ENCODE measurements at places on chromosomes 2 and 18. TPM values are rescaled to one million over a fixed set of nuclear protein-coding genes. Genes with fewer than 3 reads are reported as not detected.

GRCh38 chr2:238087211-238087610 is 12.9 kb upstream of the ESPNL start:
- DNase-seq, result no peak
- no peak overlapping the region for H3K27ac ChIP-seq
- H3K27me3 ChIP-seq, result no peaks in the 10 kb centered on the region

GDF7 gene
- 11.2 TPM for total RNA-seq

- H3K36me3 ChIP-seq, result no peaks in the 10 kb centered on the region
- no peak overlapping the region for H3K27ac ChIP-seq
- no peak for DNase-seq
- no peaks in the 10 kb centered on the region for H3K27me3 ChIP-seq
- H3K4me3 ChIP-seq, result no peak overlapping the region
Observed at GRCh38 chr2:203897544-203897943, 30.0 kb downstream of the CTLA4 start.

GRCh38 chr2:96146153-96146880 is 1.1 kb upstream of the DUSP2 start:
- H3K4me3 ChIP-seq, result no peak overlapping the region
- no peak overlapping the region for H3K27ac ChIP-seq
- H3K4me1 ChIP-seq, result peaks cover 9% of the 10 kb centered on the region
- DNase-seq, result no peak
- H3K27me3 ChIP-seq, result peaks cover 18% of the 10 kb centered on the region

CHN1 gene
- total RNA-seq, result 26.3 TPM

- H3K36me3 ChIP-seq, result peaks cover 3% of the 10 kb centered on the region
- peaks cover 4% of the 10 kb centered on the region for H3K27me3 ChIP-seq
- no peak overlapping the region for H3K4me3 ChIP-seq
- peaks cover 27% of the 10 kb centered on the region for H3K4me1 ChIP-seq
- no peak for DNase-seq
Observed at GRCh38 chr2:230124757-230125431, 56.2 kb upstream of the SLC16A14 start.

NDUFS1 gene
- 67.9 TPM for total RNA-seq

GRCh38 chr2:19356545-19357401 is 1.6 kb downstream of the OSR1 start:
- peaks cover 49% of the 10 kb centered on the region for H3K27me3 ChIP-seq
- H3K36me3 ChIP-seq, result no peaks in the 10 kb centered on the region
- H3K27ac ChIP-seq, result no peak overlapping the region
- peaks cover 15% of the 10 kb centered on the region for H3K4me1 ChIP-seq

- H3K36me3 ChIP-seq, result peaks cover 5% of the 10 kb centered on the region
- DNase-seq, result no peak
- no peak overlapping the region for H3K27ac ChIP-seq
- peaks cover 9% of the 10 kb centered on the region for H3K4me1 ChIP-seq
- peaks cover 4% of the 10 kb centered on the region for H3K27me3 ChIP-seq
Observed at GRCh38 chr2:222241128-222241870, 57.5 kb downstream of the PAX3 start.

DNA sequence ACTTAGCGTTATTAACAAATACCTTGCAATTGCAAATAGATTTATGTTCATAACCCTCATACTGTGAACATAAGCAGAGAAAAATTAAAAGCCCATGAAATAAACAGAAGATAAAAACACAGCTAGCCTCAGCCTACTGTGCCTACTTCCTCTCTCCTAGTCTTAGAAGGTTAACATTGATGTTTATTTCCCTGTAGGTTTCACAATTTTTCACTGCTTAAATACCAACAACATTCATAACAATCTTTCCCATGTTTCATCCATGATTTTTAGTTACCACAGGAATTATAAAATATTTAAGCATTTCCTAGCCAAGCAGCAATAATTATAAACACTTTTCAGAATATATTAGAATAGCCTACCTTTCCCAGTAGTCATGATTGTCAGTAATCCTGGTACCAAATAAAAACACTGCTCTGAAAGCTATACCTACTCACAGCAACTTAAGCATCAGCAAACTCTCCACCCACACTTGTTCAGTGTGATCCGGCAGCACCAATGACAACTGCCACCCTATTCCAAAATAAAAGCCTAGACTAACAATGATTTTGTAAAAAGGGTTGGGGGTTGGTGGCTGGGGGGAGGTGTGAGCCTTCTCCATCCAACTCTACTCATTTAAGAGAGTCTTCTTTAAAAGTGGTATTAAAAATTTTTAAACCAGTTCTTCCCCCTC is 40.6 kb upstream of the RNU4ATAC start:
- DNase-seq, result no peak
- H3K27ac ChIP-seq, result peak overlapping the region; percentile 38
- H3K27me3 ChIP-seq, result peaks cover 1% of the 10 kb centered on the region
- H3K4me1 ChIP-seq, result peaks cover 8% of the 10 kb centered on the region
- H3K36me3 ChIP-seq, result peaks cover 10% of the 10 kb centered on the region
- no peak overlapping the region for H3K4me3 ChIP-seq

LIPG gene
- 19.6 TPM for total RNA-seq

SPP2 gene
- total RNA-seq, result not detected

IL18RAP gene
- not detected for total RNA-seq

TTN gene
- total RNA-seq, result 3.8 TPM

CXCR1 gene
- total RNA-seq, result not detected

DNA sequence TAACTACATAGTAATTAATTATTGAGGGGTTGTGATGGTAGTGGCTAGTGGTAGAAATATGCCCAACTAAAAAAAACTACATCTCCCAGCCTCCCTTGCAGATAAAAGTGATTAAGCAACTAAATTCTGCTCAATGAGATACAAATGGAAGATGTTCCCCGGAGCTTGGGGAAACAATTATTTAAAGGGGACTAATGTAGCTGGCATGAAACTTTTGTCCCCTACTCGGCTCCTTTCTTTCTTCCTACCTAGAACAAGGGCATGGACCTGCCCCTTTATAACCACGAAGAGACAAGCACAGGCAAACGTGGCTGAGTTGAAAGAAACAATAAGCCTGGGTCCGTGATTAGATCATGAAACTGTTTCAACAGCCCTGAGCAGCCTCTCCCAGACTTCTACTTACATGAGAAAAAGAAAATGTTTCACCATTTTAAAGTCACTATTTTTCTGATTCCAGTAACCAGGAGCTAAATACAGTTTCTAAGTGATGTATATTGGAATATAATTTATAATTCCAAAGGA is 236.9 kb downstream of the SCG2 start:
- no peak for DNase-seq
- H3K36me3 ChIP-seq, result no peaks in the 10 kb centered on the region
- H3K4me1 ChIP-seq, result no peaks in the 10 kb centered on the region
- H3K27me3 ChIP-seq, result no peaks in the 10 kb centered on the region

DNA sequence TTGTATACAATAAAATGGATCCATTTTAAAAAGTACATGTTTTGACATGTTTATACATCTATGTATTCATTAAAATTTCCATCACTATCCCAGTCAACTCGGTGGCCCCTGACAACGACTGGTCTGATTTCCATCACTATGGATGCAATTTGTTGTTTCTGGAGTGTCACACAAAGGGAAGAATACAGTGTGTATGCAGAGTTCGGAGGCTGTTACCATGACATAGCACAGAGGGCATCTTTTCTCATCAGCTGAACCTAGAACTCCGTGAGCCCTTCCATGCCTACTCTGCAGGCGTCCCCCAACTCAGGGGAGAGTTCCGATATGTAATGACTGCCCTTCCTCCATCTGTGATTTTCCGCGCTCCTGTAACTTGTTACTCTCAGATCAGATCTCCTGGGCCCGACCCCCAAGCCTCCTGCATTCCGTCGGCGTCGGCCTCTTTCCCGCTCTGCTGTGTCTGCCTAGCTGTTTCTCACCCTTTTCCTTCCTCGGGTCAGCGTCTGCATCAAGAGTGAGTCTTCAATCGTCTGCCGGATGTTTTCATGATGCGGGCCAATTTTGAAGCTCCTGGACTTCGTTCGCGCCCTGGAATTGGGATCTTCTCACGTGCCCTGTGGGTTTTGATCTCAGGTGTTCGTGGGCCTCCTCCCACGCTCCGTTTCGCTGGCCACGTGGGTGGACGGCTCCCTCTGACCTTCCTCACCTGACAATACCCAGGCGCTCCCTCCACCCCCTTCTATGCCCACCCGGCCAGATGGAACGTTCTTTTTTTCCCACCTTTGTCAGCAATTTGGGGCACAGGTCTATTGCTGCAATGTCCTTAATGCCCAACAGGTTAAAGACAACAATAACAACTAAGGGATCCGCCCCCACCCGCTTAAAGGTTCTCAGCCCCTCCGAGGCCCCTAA is 161.0 kb downstream of the TWIST2 start:
- DNase-seq, result no peak
- no peaks in the 10 kb centered on the region for H3K36me3 ChIP-seq
- no peak overlapping the region for H3K4me3 ChIP-seq
- peaks cover 2% of the 10 kb centered on the region for H3K27me3 ChIP-seq
- H3K27ac ChIP-seq, result no peak overlapping the region
- no peaks in the 10 kb centered on the region for H3K4me1 ChIP-seq

- no peak for DNase-seq
- H3K36me3 ChIP-seq, result no peaks in the 10 kb centered on the region
- no peaks in the 10 kb centered on the region for H3K4me1 ChIP-seq
- H3K27ac ChIP-seq, result no peak overlapping the region
- no peak overlapping the region for H3K4me3 ChIP-seq
Observed at GRCh38 chr2:55581874-55582547, 35.4 kb downstream of the PPP4R3B start.

- H3K4me1 ChIP-seq, result no peaks in the 10 kb centered on the region
- no peak overlapping the region for H3K27ac ChIP-seq
- no peak for DNase-seq
- peaks cover 2% of the 10 kb centered on the region for H3K27me3 ChIP-seq
Observed at GRCh38 chr2:187917535-187917934, 363.3 kb upstream of the TFPI start.

- no peak for DNase-seq
- no peaks in the 10 kb centered on the region for H3K27me3 ChIP-seq
- H3K27ac ChIP-seq, result no peak overlapping the region
- H3K4me3 ChIP-seq, result no peak overlapping the region
- no peaks in the 10 kb centered on the region for H3K36me3 ChIP-seq
- peaks cover 7% of the 10 kb centered on the region for H3K4me1 ChIP-seq
Observed at GRCh38 chr2:103025056-103025455, 263.2 kb downstream of the TMEM182 start.

PRSS56 gene
- not detected for total RNA-seq

SAG gene
- total RNA-seq, result not detected

GRCh38 chr2:226478109-226478809 is 321.4 kb downstream of the IRS1 start:
- DNase-seq, result no peak
- H3K27ac ChIP-seq, result no peak overlapping the region
- no peaks in the 10 kb centered on the region for H3K4me1 ChIP-seq
- H3K4me3 ChIP-seq, result no peak overlapping the region
- H3K27me3 ChIP-seq, result no peaks in the 10 kb centered on the region

MAL gene
- not detected for total RNA-seq

GRCh38 chr2:45477546-45477945 is 133.5 kb downstream of the SRBD1 start:
- no peak overlapping the region for H3K27ac ChIP-seq
- H3K4me1 ChIP-seq, result no peaks in the 10 kb centered on the region
- no peak for DNase-seq
- no peak overlapping the region for H3K4me3 ChIP-seq
- no peaks in the 10 kb centered on the region for H3K36me3 ChIP-seq
- no peaks in the 10 kb centered on the region for H3K27me3 ChIP-seq

- DNase-seq, result no peak
- H3K27me3 ChIP-seq, result peaks cover 2% of the 10 kb centered on the region
- H3K4me3 ChIP-seq, result no peak overlapping the region
- H3K36me3 ChIP-seq, result no peaks in the 10 kb centered on the region
- H3K4me1 ChIP-seq, result peaks cover 2% of the 10 kb centered on the region
- H3K27ac ChIP-seq, result no peak overlapping the region
Observed at GRCh38 chr2:34892766-34893165, 1293.7 kb upstream of the FAM98A start.

DNA sequence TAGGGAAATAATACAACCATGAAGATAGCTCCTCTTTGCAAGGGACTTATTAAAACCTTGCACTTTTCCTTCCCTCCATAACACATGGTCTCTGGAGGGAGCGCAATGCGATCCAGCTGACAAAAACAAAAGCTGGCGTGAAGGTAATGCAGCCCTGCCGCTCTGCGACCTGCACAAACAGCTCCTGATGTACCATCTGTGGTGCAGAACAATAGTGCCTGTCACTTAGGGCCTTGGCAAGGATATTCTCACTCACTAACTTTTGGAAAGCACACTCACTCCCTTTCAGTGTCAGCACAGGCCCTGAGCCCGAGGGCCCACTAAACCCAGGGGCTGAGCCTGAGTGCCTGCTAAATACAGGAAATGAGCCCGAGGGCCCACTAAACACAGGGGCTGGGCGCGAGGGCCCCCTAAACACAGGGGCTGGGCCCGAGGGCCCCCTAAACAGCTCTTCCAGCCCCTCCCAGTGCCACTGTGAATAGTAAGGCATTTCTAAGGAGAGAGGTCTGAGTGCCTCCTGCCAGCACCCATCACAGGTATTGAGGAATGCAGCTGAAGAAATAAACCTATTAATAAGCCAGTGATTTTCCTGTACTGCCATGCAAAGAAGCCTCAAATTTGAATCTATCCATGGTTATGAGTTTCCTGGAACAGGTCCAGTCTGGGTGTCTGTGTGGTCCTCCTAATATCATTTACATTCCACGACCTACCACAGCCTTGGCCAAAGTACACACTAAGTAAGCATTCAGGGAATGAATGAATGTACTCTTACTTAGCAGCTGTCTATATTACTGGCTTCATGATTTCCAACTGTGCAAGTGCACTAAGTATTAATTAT is 9.3 kb downstream of the L3MBTL4 start:
- no peaks in the 10 kb centered on the region for H3K36me3 ChIP-seq
- no peak overlapping the region for H3K4me3 ChIP-seq
- H3K27me3 ChIP-seq, result no peaks in the 10 kb centered on the region
- no peak overlapping the region for H3K27ac ChIP-seq
- DNase-seq, result no peak
- H3K4me1 ChIP-seq, result peaks cover 10% of the 10 kb centered on the region

DNA sequence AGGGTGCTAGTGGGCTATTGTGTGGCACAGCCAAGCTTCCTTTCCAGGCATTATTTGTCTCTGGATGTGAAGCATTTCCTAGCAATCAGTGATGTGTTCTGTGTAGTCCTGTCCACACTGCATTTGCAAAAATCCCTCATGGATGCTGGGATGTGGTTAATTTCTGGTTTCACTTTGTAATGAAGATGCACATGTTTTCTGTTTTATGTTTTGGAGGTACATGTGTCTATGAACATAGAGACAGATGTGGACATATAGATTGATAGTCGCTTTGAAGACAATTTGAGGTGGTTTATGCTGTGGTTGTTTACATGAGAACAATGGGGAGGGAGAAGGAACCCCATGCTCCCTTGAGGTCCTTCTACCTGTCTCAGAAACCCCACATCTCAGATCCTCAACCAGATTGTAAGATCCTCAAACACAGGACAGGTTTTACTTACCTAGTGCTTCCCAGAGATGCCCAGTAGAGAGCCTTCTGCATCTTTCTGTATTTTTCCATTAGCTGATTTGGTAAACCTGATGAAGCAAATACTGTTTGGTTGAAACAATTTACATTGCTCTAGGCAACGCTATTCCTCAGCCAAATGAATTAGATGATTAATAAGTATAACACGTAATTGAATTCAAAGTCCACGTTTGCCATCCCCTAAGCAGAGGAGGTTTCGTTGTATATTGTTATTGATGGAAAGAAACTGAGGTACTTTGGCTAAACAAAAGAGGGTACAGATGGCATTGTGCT is 204.4 kb downstream of the SPP2 start:
- no peaks in the 10 kb centered on the region for H3K36me3 ChIP-seq
- H3K4me1 ChIP-seq, result no peaks in the 10 kb centered on the region
- no peak overlapping the region for H3K4me3 ChIP-seq
- H3K27ac ChIP-seq, result no peak overlapping the region
- no peaks in the 10 kb centered on the region for H3K27me3 ChIP-seq
- DNase-seq, result no peak

GRCh38 chr18:45962461-45962860 is 4.7 kb downstream of the EPG5 start:
- no peak overlapping the region for H3K27ac ChIP-seq
- H3K4me1 ChIP-seq, result peaks cover 10% of the 10 kb centered on the region
- DNase-seq, result no peak
- H3K36me3 ChIP-seq, result peaks cover 4% of the 10 kb centered on the region

Measured in endothelial cell (in vitro differentiated cells).